PC-3 (cell line): ENCODE measurements at places on chromosomes 11 and 22. TPM values are rescaled to one million over a fixed set of nuclear protein-coding genes. Genes with fewer than 3 reads are reported as not detected.
A peak's percentile ranks its signal among the peaks of the same experiment; 100 is the strongest.

GRCh38 chr11:16184588-16184987, 171.8 kb downstream of the SOX6 start:
- H3K36me3 ChIP-seq, result no peaks in the 10 kb centered on the region
- H3K27me3 ChIP-seq, result no peaks in the 10 kb centered on the region
- H3K4me3 ChIP-seq, result no peak overlapping the region
- DNase-seq, result peak; percentile 60
- H3K27ac ChIP-seq, result no peak overlapping the region
- no peaks in the 10 kb centered on the region for H3K4me1 ChIP-seq

DNA sequence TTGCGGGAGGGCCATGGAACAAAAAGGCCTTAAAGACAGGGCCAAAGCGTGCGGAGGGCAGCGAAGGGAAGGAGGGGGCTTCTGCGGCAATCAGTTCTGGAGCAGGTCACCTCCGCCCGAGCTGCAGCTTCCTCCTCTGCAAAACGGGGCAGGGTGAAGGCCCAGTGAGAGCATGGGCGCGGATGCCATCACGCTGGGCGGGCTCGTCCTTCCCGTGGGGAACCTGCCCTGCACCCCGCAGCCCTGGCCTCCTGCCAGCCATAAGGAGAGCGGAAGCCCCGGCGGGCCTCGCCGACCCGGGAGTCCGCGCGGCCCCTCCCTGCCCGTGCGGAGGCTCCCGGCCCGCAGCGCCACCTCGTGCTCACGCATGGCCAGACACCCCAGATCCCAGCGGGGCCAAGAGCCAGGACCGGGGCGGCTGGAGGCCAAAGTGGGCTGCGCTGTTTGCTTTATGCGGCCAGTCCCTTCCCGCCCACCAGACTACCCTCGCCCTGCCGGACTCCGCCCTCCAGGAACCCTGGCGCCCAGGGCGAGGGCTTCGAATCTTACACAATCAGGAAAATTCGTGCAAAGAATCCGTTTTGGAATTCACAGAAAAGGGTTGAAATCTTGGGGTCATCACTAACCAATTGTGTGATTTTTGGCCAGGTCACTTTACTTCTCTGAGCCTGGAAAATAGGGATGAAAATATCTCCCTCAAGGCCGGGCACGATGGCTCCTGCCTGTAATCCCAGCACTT, 16.1 kb downstream of the TSKU start:
- peaks cover 3% of the 10 kb centered on the region for H3K36me3 ChIP-seq
- peak; percentile 81 for DNase-seq
- peak overlapping the region; percentile 57 for H3K4me3 ChIP-seq
- H3K4me1 ChIP-seq, result peaks cover 9% of the 10 kb centered on the region
- H3K27ac ChIP-seq, result no peak overlapping the region
- H3K27me3 ChIP-seq, result no peaks in the 10 kb centered on the region

- H3K36me3 ChIP-seq, result peaks cover under 1% of the 10 kb centered on the region; the same call in 1 of the 2 replicates
- no peaks in the 10 kb centered on the region for H3K27me3 ChIP-seq
- H3K4me1 ChIP-seq, result peaks cover 20% of the 10 kb centered on the region
Measured at GRCh38 chr11:73143126-73143838, 1.2 kb upstream of the FCHSD2 start.

Gene GGT1
- 2.2 and 3.7 TPM in 2 replicates for total RNA-seq

GRCh38 chr11:6693342-6694228, 10.4 kb upstream of the MRPL17 start:
- peaks cover 15% of the 10 kb centered on the region for H3K4me1 ChIP-seq
- peak overlapping the region; percentile 64 for H3K27ac ChIP-seq

GRCh38 chr11:35014346-35014745, 97.9 kb downstream of the PDHX start:
- H3K36me3 ChIP-seq, result no peaks in the 10 kb centered on the region
- no peaks in the 10 kb centered on the region for H3K27me3 ChIP-seq

DNA sequence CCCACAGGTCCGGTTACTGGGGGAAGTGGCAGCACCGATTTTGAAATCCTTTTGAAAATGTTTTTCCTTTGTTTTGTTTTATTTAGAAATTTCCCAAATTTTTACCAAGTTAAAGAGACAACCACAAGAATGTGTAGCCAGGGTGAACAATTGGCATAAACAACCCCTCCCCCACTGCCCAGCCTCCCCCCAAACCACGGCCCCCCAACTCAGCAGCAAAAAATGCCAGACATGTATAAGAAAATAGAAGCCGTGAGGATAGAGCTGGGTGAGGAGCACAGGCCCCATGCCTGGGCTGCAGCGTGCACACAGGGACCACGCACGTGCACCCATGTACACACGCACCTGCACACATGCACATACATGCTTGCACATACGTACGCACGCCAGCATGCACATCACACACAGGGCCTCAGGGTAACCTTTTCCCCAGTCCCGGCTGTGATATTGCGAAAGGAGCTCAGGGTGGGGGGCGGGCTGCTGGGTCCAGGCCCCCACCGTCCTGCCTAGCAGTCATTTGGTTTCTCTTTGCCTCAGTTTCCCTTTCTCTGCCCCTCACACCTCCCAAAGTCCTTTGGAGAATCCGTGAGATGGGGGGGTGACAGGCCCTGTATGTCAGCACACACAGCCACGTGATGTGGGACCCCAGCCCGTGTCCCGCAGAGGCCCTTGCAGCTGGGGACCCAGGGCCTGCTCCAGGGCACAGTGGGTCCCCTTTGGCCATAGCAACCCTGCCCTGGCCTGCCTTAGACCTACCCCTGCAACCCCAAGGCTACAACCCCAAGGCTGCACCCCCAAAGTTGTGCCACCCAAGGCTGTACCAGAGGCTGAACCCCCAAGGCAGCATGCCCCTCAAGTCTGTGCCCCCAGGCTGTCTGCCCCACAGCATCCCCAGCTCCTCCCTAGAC, 42.9 kb downstream of the IGF2 start:
- DNase-seq, result no peak
- no peak overlapping the region for H3K4me3 ChIP-seq
- H3K36me3 ChIP-seq, result no peaks in the 10 kb centered on the region
- peaks cover 39% of the 10 kb centered on the region for H3K4me1 ChIP-seq
- H3K27me3 ChIP-seq, result no peaks in the 10 kb centered on the region

- no peak overlapping the region for H3K27ac ChIP-seq
- H3K4me1 ChIP-seq, result no peaks in the 10 kb centered on the region; the same call in 1 of the 2 replicates
- no peaks in the 10 kb centered on the region for H3K36me3 ChIP-seq
Measured at GRCh38 chr22:45584121-45584570, 81.5 kb downstream of the FBLN1 start.

DNA sequence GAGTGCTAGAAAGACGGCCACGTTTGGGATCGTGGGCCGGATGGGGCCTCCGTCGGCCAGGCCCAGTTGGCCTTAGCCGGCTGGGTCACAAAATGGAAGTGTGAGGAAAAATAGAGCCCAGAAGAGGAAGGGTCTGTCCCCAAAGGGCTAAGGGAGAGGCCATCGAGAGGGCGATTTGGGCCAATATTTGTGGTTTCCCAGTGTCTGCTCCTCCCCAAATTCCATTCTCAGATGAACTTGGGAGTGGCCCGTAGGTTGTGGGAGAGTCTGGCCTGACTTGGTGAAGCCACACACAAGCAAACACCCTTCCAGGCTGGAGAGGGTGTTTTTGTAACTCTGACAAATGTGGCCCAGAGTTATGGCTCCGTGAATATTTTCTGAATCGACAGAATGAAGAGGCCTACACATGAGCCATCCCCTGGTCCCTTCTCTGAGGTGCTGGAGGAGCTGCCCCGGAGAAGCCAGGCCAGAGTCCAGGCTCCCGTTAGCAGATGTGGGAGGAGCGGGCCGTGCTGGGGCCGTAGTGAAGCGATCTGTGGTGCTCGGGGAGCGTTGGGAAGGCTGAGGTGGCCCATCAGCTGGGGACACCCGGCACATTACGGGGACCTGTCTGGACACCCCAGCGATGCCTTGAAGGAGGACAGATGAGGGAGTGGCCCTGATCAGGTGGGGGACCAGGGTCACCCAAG, 73.5 kb upstream of the PPARA start:
- H3K36me3 ChIP-seq, result peaks cover 55% of the 10 kb centered on the region
- no peaks in the 10 kb centered on the region for H3K27me3 ChIP-seq
- peak overlapping the region; percentile 94 for H3K4me3 ChIP-seq
- peak; percentile 71 for DNase-seq

GRCh38 chr22:26057731-26058130, 111.5 kb upstream of the SEZ6L start:
- no peak for DNase-seq
- no peak overlapping the region for H3K27ac ChIP-seq
- no peaks in the 10 kb centered on the region for H3K4me1 ChIP-seq
- H3K4me3 ChIP-seq, result no peak overlapping the region
- H3K36me3 ChIP-seq, result no peaks in the 10 kb centered on the region

GRCh38 chr11:78010304-78010703, 12.8 kb downstream of the KCTD14 start:
- no peaks in the 10 kb centered on the region for H3K4me1 ChIP-seq
- H3K4me3 ChIP-seq, result no peak overlapping the region
- no peaks in the 10 kb centered on the region for H3K36me3 ChIP-seq
- DNase-seq, result no peak
- H3K27ac ChIP-seq, result no peak overlapping the region

Gene RHOD
- 99.9 and 121 TPM in 2 replicates for total RNA-seq

Gene MS4A4E
- total RNA-seq, result not detected in 2 replicates

DNA sequence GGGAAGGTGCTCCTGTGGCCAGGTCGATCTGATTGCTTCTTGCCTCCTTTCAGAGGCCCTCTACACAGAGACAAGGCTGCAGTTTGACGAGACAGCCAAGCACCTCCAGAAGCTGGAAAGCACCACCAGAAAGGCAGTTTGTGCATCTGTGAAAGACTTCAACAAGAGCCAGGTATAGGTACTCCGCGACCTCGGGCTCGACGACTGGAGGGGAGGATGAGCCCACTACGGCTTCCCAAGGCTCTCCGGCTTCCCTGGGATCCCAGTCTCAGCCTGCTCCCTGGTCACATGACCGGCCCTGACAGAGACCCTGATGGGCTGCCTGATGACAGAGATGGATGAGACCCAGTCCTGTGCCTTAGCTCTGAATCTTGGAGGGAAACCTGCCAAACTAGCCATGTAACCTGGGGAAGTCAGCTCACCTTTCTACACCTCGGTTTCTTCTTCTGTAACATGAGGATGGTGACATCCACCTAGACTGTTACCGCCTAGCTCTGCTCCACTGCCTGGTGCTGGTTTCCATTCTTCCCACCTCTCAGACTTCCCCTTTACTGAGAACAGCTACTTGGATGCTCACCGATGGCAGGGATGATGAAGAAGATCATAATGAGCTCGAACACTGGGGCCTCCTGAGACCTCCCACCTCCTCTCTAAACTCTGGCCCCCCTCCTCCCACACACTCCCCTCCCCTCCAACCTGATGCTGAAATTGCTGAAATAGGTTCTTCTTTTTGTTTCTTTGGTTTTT, 8.9 kb downstream of the RIBC2 start:
- no peak overlapping the region for H3K27ac ChIP-seq
- no peak overlapping the region for H3K4me3 ChIP-seq
- DNase-seq, result no peak
- H3K36me3 ChIP-seq, result no peaks in the 10 kb centered on the region

GRCh38 chr11:68118706-68119448, 2.3 kb downstream of the CHKA start:
- H3K27ac ChIP-seq, result no peak overlapping the region
- H3K27me3 ChIP-seq, result no peaks in the 10 kb centered on the region
- H3K4me1 ChIP-seq, result peaks cover 38% of the 10 kb centered on the region
- peaks cover 17% of the 10 kb centered on the region; the same call in 1 of the 2 replicates for H3K36me3 ChIP-seq
- peak overlapping the region; percentile 92 for H3K4me3 ChIP-seq

Gene DRICH1
- total RNA-seq, result 0.15 TPM in 1 of 2 replicates, not detected in the other
